ENCODE measurements at places on chromosomes 4 and X.

DNA sequence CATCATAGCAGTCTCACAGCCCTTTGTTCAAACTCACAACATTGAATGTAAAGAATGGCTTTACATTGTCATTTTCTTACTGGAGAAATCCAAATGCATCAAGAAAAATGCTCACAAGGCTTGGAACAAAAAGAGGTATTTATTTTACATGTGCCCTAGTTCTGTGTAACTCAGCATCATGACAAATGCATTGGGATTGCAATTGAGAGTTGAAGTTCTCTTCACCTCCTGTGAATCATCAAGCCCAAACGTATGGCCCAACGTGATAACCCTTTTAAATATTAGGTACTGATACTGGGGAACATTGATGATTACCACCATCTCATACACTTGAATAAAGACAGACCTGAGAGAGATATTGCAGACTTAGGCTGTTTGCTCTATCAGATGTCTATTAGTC, 61.6 kb downstream of the GASK1B start:
- DNase-seq, result no peak

- no peak for DNase-seq
Measured at GRCh38 chr4:73831569-73831968, 4.9 kb upstream of the CXCL6 start.

DNA sequence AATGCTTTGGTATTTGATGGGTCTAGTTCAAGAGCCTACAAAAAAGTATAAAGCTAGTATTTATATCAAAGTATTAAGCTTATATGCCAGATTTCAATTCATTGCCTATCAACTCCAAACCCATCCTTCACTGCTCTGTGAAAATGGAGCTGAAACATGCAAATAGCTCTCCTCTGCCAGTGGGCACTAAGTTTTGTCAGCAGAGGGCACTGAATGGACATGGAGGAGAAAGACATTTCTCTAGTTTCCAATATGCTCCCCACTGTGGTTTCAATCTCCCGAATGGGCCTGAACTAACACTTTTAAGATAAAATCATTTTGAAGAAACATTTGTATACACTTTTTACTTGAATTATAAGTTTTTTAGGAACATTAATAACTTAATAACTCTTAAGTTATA, 12.4 kb downstream of the PPID start:
- DNase-seq, result no peak

DNA sequence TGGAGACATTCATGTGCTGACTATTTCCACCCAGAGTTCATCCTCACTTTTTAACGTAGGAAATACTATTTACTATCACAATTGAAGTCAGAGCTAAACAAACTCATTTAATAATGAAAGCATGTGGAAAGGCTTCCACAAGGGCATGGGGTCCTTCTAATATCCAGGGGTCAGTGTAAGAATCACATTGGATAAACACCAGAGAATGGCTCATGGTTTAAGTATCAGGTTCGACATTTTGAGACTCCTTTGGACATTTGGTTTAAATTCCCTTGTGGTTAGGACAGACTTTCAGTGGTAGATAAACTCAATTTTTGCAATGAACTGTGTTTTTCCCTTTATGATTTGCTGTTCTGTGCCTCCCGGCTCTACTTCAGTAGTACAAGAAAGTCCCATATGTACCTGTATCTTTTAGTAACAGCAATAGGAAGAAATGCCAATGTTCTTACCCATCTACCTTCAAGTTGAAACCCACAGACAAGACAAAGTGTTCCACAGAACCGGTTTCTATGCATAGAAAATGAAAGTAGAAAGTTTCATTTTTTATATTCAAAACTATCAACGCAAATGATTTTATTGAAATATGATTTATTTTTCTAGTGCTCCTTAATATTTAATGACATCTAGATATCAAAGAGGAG, 589.0 kb upstream of the FAM241A start:
- DNase-seq, result no peak

GRCh38 chrX:114071412-114071811, 512.5 kb upstream of the HTR2C start:
- no peak for DNase-seq

GRCh38 chr4:178693816-178694215, 1251.6 kb upstream of the AGA start:
- no peak for DNase-seq

DNA sequence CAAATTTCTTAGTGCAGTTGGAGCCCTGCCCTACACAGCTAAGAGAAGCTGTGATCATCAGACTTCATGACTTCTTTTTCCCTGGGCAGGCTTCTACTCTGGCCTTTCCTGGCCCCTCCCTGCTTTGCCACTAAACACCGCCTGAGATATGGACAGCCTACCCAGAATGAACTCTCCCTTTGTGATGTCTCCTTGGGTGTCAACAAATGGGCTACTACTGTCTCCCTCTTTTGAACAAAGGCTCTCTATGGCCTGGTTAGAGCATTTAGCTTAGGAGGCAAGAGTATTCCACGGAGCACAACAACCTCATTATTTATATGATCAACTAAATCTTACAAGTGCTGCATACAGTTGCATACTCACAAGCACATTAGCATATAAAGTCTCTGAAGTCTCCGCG, 127.6 kb upstream of the HCCS start:
- DNase-seq, result no peak

Measured in HS-5 (cell line).